ENCODE measurements at places on chromosomes 4 and X. TPM values are rescaled to one million over a fixed set of nuclear protein-coding genes. Genes with fewer than 3 reads are reported as not detected.
A peak's percentile ranks its signal among the peaks of the same experiment; 100 is the strongest.

GRCh38 chr4:94571298-94571697, 119.6 kb downstream of the PDLIM5 start:
- no peak overlapping the region for H3K4me3 ChIP-seq
- no peaks in the 10 kb centered on the region for H3K36me3 ChIP-seq
- DNase-seq, result no peak
- H3K27me3 ChIP-seq, result no peaks in the 10 kb centered on the region
- no peak overlapping the region for H3K27ac ChIP-seq

DNA sequence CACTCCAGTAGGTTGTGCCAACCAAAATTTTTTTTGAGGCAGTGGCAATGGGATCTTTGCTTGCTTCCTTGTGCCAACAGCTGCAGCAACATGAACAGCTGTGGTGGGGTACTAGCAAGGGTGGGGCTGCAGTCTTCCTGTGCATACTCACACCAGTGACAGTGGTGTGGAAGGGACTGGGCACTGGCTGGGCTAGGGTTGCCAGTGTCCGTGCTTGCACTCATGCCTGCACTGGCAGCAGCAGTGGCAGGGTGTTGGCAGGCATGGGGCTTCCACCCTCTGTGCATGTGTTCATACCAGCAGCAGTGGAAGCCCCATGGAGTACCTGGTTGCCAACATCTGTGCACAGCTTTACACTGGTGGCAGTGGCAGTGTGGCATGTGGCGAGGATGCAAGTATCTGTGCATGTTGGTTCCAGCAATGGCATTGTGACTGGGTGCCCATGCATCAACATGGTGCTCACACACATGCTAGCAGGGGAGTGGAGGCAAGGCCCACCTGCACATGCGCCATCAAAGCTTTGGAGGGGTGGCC, 1312.6 kb downstream of the PCDH18 start:
- H3K36me3 ChIP-seq, result no peaks in the 10 kb centered on the region
- no peaks in the 10 kb centered on the region for H3K27me3 ChIP-seq
- H3K4me1 ChIP-seq, result no peaks in the 10 kb centered on the region

DNA sequence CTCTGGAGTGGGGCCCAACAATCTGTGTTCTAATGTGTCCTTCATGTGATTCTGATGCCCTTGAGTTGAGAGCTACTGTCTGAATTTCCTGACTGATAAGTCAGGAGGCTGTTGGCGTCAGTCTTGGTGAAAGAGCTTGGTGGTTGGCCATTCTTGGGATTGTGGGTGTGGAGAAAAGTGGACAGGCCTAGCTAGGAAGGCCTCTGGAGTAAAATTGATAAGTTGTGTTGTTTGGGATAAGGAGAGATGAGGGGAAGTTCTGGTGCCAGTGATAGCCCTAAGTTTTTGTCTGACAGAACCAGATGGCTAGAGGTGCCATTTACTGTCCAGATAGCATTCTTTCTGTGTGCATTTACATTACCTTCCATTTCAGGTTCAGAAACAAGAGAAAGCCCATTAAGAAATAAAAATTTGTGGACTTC, 11.7 kb downstream of the NSD2 start:
- H3K27ac ChIP-seq, result no peak overlapping the region
- no peaks in the 10 kb centered on the region for H3K27me3 ChIP-seq
- H3K4me1 ChIP-seq, result no peaks in the 10 kb centered on the region
- no peaks in the 10 kb centered on the region for H3K36me3 ChIP-seq
- no peak overlapping the region for H3K4me3 ChIP-seq
- no peak for DNase-seq

DNA sequence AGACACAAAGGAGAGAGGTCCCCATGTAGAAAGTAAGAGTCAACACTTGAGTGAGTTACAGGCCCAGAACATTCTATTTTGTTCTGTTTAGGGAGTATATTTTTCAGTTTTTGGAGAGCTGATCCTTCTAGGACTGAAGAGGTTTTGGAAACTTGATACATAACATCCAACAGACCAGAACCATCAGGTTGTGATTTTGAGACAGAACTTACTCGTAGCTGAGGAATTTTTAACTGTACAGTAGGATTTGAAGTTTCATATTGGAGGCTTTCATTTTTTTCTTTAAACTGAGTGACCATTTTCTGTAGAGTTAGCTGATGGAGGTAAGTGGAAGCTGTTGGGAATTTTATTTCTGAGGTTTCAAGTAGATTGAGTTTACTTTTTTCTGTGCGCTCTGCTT, 73.3 kb downstream of the NCAPG start:
- no peaks in the 10 kb centered on the region for H3K4me1 ChIP-seq
- H3K4me3 ChIP-seq, result no peak overlapping the region
- no peaks in the 10 kb centered on the region for H3K36me3 ChIP-seq
- H3K27me3 ChIP-seq, result no peaks in the 10 kb centered on the region
- no peak overlapping the region for H3K27ac ChIP-seq

- no peaks in the 10 kb centered on the region for H3K27me3 ChIP-seq
- H3K4me3 ChIP-seq, result no peak overlapping the region
- no peak for DNase-seq
- H3K4me1 ChIP-seq, result no peaks in the 10 kb centered on the region
These were observed 93.5 kb upstream of the DDX3X start for GRCh38 chrX:41240509-41240908.

GRCh38 chrX:82127228-82128123, 925.6 kb downstream of the SH3BGRL start:
- H3K4me1 ChIP-seq, result peaks cover 4% of the 10 kb centered on the region
- H3K4me3 ChIP-seq, result peak overlapping the region; percentile 8
- no peaks in the 10 kb centered on the region for H3K36me3 ChIP-seq
- no peak for DNase-seq

GRCh38 chr4:44415251-44415650, 33.4 kb downstream of the KCTD8 start:
- no peaks in the 10 kb centered on the region for H3K4me1 ChIP-seq
- no peak overlapping the region for H3K27ac ChIP-seq
- no peaks in the 10 kb centered on the region for H3K27me3 ChIP-seq
- H3K4me3 ChIP-seq, result no peak overlapping the region

BEX1 gene
- 0.69 TPM for total RNA-seq

CDX4 gene
- not detected for total RNA-seq

SYTL4 gene
- not detected for total RNA-seq

IL2 gene
- 179 TPM for total RNA-seq

CT47B1 gene
- not detected for total RNA-seq

TLR2 gene
- 0.53 TPM for total RNA-seq

FGFBP1 gene
- total RNA-seq, result not detected

SMIM10 gene
- 1.4 TPM for total RNA-seq

BANK1 gene
- not detected for total RNA-seq

RPS6KA6 gene
- total RNA-seq, result 0.20 TPM

MAGEA4 gene
- total RNA-seq, result not detected

SMIM10L2A gene
- total RNA-seq, result 0.48 TPM

HGFAC gene
- not detected for total RNA-seq
